ENCODE measurements at places on chromosomes 2 and 18.

DNA sequence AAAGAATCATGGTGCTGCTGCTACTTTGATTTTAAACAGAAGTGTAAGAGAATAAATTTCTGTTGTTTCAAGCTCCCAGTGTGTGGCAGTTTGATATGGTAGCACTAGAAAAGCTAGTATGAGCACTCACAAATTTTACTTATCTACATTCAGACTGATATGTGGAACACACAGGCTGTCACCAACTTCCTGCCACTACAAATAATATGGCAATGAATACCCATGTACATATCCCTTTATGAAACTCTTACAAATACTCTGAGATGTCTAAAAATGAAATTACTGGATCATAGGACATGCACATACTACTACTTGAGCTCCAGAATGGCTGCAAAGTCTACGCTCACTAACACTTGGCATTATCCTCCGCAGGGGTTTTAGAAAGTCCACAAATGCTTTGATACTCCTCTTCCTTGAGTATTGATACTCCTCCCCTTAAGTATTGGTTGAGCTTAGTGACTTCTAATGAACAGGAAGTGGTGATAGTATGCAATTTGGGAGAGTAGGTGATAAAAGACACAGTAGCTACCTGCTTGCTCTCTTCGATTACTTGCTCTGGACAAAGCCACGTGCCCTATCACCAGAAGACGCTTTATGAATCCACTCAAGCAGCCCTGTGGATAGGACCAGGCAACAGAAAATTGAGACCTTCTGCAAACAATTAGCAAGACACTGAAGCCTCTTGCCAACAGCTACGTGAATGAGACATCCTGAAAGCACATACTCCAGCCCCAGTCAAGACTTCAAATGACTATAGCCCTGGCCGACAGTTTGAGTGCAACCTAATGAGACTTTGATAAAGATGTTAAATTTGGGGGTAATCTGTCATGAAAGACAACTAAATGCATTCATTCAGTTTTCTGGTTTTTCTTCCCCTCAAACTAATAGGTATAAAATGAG is 35.4 kb downstream of the FBXO11 start:
- DNase-seq: no peak

- DNase-seq: no peak
These were observed 15.5 kb downstream of the SEC11C start for GRCh38 chr18:59155153-59155552.

DNA sequence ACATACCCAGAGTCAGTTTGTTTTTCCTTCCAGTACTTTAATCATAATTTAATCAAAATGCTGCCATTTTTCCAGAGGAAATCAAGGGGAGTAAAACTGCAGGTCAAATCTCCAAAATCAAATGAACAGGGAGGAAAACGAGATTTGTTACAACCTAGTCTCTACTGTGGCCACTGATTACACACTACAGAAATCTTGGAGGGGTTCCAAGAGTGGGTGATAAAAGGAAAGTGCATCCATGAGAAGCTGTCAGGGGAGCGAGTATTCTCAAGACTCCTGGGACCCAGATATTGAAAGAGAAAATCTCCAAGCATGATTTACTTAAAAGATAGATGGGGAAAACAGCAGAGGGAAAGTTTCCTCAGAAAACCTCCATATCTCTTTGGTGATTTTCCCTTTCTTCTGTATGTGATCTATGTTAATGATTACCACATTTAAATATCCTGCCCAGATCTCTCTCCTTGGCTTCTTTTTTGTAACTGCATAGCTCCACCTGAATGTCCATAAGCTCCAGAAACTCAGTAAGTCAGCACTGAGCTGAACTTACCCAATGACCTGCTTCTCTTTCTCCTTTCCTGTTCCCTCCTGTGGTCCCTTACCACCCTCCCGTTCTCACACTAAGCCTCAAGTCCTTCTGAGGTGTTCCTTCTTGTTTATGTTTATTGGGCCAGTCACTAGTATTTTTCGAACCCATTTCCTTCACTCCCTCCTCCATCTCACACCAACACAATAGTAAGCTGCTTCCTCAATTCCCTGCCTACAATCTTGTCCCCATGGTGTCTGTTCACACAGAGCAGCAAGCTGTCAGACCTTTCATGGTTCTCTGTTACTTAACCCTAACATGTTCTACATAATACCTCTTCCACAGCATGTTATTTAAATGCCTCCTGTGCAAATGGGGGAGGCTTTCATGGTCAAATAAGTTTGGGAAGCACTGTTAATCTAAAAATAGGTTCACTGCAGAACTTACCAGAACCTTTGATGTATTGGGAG is 73.9 kb upstream of the TWSG1 start:
- DNase-seq: no peak

GRCh38 chr18:29104227-29104626 is 927.3 kb upstream of the CDH2 start:
- no peak for DNase-seq

DNA sequence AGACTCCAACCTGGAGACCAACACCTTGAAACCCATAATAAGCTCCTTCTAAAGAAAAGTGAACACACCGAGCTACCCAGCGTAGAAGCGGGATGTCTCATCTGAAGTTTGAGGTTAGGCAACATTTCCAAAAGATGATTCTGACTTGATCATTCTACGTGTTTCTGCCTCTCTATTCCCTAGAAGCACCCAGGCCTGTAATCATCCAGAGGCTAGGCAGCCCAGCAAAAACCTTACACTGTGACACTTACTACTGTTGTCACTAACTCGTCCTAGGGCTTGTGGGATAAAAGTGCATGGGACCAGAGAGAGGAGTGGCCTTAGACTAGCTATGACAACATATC is 1.4 kb downstream of the ZBTB14 start:
- DNase-seq: no peak

GRCh38 chr18:30971338-30971956 is 71.1 kb downstream of the DSC3 start:
- no peak for DNase-seq

DNA sequence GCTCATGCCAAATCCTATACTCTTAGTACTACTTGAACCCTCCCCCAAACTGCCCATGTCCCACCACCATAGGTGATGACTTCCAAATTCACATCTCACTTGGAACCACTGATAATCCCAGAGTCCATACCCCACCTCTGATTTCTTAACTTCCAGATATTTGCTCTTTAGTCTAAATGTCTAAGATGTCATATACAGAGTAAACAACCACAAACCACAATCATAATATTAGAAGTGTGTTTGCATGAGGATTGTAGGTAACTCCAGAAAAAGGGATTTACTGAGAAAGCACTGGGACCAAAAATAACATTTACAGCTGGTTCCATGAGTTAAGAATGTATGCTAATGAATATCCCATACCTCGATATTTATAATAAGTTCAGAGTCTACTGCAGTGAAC is 146.2 kb downstream of the ZNF385B start:
- no peak for DNase-seq

DNA sequence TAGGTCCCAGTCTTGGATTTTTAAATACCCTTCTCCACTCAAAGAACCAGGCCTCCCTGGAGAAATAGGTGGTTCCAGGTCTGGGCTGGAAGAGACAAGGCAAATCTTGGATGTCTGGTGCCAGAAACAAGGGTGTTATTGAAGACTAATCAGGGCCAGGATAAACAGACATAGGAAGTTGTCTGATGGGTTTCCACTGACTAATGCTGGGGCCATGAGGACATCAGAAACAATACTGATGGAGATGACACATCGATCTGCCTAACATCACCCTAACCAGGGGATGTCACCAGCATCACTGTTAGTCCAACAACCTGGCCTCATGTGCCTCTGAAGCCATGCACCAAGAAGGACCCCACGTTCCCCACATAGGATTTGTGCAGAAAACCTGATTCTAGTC is 42.5 kb upstream of the GLI2 start:
- no peak for DNase-seq

DNA sequence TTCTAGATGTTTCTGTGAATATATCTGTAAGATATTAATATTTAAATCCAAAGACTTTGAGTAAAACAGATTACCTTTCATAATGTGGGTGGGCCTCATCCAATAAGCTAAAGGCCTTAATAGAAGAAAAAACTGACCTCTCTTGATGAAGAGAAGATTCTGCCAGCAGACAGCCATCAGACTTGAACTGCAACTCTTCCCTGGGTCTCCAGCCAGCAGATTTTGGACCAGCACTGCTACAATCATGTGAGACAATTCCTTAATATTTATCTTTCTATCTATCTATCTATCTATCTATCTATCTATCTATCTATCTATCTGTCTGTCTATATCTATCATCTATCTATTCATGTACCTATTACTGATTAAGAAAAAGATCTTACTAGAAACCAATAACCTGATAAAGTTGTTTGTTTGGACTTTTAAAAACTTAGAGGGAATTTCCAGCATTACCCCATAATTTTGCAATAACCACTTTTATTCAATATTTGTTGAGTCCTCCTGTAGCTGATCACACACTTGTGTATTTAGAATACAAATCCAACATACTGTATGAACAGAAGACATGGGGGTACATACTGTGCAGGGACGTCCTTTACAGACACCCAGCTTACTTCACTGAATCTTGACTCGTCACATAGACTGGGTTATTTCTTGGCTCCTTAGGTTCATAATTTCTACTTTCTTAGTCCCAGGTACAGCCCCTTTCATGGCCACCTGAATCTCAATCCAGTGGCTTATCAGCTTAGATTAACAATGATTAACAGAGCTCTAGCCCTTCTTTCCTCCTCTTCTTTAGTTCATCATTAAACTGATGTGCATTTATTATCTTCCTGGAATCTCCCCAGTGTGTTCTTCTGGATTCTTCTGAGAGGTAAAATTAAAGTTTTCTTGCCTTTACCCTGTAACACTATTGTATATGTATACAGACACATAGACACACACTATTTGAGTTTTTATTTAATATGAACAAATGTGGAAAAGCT is 27.2 kb upstream of the STAT4 start:
- no peak for DNase-seq

DNA sequence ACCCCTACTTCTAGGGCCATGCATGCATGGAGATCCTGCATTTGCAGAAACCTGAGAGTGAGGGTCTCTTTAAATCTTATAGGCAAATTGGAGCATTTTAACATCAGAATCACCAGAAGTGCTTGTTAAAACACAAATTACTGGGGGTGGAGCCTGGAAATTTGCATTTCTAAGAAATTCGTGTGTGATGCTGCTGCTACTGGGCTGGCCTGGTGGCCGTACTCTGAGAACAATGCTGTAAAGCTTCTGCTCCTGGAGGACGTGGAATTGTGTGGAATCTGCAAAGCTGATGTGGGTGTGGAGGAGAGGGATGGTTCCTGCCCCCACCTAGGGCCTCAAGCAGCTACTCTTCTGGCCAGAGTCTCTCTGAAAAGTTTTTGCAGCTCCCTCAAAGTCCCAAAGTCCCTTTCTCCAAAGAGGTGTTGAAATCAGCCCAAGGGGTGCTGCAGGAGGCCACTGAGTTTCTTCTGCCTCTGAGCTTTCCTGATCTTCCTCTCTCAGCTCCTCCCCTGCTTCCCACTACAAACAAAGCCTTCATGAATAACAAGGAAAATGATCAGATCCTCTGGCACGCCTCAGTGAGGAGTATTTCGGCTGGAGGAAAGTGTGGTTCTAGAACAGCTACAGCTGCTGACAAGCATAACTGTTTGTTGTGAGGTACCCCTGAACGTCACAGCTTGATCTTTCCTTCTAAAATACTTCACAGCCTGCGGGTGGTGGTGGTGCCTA is 508.3 kb downstream of the CNTNAP5 start:
- DNase-seq: no peak

DNA sequence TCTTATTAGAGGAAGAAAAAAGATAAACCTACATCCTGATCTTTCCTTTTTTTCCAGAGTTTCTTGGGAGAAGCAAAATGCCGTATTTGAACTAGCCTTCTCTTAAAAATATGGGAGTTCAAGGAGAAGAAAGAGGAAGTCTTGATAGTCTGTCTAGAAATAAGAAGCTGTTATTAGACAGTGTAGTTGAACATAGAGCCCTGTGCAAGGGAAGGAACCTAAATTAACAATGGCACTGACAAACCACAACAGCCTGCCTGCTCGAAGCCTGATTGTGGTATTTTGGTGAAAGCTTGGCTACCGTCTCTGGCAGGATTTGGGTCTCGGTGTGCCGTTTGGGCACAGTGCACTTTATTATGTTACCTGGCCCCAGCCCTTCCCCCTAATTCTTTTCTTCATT is 17.1 kb downstream of the SMARCAL1 start:
- DNase-seq: no peak

DNA sequence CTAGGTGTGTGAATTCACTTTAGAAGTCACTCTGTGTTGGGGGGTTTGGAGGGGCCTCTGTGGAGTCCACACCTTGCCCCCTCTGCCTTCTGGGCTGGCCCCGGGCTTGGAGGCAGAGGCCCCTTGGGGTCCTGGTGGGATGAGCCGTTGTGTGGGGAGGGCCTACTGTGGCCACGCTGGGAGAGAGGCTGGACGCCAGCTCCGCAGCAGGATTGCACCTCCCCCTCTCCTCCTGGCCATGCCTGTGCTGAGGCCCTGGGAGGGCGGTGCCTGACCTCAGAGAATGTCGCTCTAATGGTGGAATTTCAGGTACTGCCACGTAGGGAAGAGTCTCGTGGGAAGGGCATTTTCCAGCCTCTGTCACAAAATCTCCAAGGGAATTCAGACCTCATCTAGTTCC is 237.0 kb downstream of the ATAD2B start:
- DNase-seq: no peak

DNA sequence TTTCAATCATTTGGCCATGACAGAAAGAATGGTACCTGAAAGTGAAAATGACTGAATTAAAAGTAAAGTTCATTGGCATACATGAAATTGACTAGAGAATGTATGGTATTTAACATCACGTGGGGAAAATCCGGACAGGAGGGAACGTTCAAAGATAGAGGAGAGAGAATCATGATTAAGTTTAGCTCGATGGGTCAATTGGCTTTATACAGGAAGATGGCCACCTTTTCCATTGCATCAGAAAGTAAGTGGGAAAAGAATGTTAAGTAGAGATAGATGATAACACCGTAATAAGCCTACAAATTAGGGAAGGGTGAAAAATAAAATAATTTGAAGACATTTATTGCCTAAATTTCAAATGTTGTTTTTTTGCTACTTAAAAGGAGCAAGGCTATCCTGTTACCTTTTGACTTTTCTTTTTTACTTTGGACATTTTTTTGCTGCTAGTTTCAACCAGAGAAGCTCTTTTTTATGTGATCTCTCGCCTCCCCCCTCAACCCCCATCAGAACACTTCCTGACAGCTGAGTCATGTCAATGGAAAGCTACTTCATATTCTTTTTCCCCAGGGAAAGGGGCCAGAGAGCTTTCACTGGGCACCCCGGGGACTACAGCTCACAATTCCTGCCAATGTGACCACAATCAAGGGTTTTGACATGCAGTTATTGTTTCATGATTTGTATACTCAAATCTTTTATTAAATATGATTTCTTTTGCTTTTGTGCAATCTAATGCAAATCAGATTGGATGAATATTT is 767 bp upstream of the CCDC102B start:
- DNase-seq: no peak

GRCh38 chr2:201847481-201847880 is 41.1 kb downstream of the CDK15 start:
- DNase-seq: no peak

- DNase-seq: no peak
These were observed 104.2 kb downstream of the LRP2 start for GRCh38 chr2:169258045-169258601.

DNA sequence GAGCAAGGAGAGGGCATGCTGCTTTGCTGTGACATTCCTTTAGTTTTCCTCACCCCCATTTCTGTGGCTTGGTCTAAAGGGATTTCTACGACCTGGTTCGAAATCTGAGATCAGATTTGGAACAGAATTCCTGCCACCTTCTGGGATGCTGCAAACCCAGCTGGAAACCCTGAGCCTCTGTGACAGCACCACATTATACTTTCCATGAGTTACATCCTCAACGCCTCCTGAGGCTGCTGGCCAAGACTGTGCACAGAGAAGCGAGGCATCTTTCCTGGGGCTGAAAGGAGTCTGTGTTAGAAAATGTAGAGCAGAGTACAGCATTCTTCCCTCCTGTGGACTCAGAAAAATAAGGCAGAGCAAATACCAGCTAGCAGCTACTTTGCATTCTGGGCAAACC is 138.1 kb upstream of the CHAC2 start:
- no peak for DNase-seq
